Choroid plexus epithelial cell (primary cell): ENCODE measurements at places on chromosomes 7 and 10.

GRCh38 chr7:121936951-121937623 lies 64.1 kb downstream of the PTPRZ1 start:
- no peak for DNase-seq

DNA sequence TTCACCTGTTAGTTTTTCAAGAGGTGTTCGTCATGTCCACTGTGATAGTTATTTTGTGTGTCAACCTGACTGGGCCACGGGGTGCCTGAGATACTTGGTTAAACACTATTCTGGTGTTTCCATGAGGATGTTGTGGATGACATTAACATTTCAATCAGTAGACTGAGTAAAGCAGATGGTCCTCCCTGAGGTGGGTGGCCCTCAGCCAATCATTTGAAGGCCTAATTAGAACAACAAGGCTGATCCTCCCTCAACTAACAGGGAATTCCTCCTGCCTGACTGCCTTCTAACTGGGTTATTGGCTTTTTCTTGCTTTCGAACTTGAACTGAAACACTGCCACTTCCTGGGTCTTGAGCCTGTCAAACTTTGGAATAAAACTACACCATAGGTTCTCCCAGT lies 75.8 kb downstream of the ENO4 start:
- DNase-seq: no peak

DNA sequence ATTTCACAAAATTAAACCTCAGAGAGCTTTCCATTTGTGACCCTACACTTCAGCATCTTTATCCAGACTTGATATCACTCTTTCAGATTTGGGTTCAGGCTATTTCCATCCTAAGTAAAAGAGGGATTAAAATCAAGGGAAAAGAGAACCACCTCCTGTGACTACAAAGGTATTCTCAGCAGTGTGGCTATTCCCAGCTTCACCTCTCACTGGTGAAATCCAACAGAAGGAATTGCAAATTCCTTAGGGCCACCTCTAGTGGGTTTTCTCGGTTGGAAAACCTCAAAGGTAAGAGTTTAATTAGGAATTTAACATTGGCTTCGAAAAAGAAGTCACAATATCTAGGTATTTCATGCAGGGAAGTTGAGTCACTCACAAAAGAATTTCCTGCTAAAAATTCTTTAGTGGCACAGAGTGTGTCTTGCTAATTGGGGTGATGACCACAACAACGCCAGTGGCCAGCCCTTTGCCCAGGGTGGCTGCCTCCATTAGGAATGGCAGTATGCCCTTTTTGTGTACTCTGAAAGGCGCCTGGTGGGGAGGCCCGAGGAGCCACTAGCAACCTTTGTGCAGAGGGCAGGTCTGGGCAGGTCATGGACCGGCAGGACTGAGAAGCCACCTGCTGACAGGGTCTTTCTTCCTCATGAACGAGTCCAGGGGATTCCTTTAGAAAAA lies 52.2 kb downstream of the SEM1 start:
- DNase-seq: no peak

- DNase-seq: no peak
Measured at GRCh38 chr7:32648408-32649156, 153.3 kb downstream of the AVL9 start.

DNA sequence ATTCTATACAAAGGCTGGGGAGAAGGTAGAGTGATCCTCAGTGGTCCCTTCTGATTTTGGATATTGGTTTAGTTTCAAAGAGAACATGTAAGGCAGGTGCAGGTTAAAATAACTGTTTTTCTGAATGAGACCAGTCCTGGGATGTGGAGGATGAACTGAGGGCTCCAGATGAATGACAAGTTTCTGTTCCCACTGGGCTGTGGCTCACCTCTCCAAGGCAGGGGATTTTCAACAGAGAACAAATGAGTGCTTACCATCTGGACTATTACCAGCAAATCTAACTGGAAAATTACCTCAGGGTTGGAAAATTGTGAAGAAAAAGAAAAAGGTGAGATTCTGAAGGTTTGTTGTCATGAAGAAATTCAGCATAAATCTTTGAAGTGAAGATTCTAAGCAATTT lies 8.0 kb downstream of the LAMB4 start:
- no peak for DNase-seq

DNA sequence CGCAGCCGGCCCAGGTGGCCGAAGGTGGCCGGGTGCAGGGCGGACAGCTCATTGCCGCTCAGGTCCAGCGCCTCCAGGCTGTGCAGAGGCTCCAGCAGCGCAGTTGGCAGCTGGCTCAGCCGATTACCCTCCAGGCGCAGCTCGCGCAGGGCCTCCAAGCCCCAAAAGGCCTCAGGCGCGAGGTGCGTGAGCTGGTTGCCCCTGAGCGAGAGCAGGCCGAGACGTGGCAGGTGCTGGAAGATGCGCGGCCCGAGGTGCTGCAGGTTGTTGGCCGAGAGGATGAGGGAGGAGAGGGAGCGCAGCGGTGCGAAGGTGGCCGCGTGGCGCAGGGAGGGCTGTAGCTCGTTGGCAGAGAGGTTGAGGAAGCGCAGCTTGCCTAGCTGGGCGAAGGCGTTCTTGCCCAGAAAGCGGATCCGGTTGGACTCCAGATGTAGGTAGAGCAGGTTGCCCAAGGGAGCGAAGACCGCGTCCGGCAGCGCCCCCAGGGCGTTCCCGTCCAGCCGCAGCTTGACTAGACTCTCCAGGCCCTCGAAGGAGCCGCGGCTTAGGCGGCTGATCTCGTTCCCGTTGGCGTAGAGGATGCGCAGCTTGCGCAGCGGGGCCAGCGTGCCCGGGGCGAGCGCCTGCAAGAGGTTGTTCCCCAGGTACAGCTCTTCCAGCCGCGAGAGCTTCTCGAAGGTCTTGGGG lies 923 bp downstream of the TRIL start:
- DNase-seq: peak; percentile 9

GRCh38 chr10:78386509-78386908 lies 352.8 kb downstream of the RPS24 start:
- no peak for DNase-seq

DNA sequence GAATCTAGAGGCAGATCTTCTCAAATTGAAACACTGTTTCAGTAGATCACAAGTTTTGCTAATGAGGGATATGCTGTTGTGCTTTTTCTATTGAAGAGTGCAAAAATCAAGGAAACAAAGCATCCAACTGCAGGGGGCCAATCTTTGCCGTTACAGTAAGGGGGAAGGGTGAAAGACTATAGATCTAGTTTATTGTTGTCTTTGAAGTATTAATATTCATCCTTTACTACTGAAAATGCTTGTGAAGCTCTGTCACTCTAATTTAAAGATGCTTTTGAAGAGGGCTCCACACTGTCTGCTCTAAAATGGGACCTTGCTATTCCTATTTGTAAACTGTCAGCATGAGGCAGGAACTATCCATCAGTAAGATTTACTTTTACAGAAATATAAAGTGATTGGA lies 110.3 kb downstream of the MBL2 start:
- no peak for DNase-seq

DNA sequence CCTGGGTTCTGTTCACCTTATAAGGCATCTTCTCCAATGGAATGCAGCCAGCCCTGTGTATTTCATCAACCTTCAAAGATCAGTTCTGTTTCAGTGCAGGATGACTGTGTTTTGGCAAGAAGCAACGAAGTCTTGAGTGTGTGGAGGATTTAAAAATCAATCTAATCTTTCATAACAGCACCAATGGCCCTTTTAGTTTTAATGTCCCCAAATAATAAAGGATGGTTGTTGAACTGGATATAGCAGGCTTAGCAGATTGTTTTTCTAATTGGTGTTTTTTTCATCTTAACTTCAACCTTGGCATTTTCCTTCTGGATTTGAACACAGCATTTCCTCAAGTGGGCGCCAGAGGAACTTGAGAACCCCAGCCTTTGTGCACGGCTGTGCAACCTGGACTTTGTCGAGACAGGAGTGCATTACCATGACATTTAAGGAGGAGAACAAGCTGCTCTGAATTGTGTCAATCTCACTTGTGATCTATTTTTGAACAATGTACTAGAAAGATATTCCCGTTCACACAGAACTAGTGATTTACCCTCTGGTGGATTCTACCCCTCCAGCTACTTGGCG lies 313.3 kb upstream of the AKR1E2 start:
- DNase-seq: peak; percentile 88

DNA sequence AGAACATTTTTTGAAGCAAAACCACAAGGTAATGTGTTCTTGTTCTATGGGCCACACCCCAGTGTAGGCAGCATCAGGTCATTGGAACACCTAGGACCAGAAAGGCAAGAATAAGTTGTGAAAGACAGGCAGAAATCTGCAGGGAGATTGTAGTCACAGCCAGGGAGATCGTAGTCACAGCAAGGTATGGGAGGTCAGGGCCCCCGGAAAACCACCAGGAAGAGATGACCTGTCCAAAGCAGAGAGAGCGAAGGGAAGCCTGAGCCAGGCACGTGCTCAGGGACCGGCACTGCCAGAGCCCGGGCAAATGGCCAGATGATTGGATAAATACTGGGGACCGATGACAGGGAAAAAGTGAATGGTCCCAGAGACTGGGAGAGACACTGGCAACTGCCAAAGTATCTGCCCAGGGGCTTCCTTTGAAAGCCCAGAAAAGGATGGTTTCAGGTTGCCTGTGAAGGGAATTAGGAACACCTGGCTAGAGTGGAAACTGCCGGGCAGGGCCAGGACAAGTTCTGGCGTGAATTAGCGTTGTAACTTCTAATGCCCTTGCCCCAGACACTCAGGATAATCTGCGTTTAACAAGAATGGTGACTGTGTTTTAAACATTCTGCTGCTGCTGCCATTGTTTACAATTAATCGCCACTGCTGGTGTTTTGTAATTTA lies 3.9 kb upstream of the NOBOX start:
- DNase-seq: no peak

DNA sequence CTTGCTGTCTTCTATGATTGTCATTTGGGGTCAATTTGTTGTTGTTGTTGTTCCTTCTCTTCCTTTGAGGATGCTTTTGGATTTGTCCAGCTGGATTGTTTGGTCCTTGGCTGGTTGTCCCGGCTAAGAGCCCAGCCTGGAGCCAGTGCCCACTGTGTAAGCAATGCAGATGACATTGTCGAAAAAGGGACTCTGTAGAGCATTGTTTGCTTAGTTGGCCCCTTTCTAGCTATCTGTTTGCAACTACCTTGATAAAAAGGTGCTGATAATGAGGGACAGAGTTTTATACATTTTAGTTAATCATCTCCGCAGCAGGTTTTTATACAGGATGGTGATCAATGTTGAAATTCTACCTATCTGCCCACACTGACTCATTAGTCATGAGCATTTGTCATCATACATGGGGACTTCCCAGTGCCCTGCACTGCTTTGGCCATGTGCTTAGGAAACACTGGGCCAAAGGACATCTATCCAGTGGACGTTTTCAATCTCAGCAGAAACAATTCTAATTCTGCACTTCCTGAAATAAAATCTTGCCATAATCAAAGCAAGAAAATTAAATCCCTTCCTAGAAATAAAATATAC lies 311.9 kb downstream of the GRM8 start:
- no peak for DNase-seq

DNA sequence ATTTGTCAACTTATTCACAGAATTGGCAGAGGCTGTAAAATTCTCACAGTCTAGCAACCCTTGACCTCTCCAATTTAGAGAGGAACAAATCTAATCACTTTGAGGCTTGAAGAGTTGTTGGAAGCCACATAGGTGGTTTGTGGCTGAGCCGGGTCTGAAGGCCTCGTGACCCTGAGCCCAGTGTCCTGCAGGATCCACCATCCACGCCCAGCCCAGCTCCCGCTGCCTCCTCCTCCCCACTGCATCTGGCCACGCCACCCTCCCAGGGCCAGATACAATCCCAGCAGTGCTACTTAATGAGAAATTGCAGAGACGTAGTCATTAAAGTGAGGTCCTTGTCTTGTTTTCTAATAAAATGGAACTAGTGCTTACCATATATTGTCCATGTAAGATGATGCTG lies 81.4 kb upstream of the SHH start:
- no peak for DNase-seq

- peak; percentile 61 for DNase-seq
Measured at GRCh38 chr7:55568613-55569268, 3.6 kb downstream of the VOPP1 start.

DNA sequence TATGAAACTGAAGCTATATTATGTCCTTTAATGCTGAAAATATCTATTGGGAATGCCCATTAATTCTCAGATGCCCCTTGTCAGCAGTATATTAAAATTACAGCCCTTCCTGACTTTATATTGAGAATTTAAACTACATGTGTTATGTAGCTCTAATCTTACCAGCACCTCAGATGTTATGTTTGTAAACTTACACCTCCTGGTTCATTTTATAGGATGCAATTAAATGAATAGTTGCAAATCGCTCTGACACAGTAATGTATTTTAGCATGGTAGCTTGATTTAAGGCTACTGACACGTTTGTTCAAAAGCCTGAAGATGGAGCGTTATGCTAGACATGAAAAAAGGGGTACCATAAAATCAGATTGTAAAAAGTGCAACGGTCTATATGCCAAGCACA lies 35.0 kb upstream of the MET start:
- no peak for DNase-seq

DNA sequence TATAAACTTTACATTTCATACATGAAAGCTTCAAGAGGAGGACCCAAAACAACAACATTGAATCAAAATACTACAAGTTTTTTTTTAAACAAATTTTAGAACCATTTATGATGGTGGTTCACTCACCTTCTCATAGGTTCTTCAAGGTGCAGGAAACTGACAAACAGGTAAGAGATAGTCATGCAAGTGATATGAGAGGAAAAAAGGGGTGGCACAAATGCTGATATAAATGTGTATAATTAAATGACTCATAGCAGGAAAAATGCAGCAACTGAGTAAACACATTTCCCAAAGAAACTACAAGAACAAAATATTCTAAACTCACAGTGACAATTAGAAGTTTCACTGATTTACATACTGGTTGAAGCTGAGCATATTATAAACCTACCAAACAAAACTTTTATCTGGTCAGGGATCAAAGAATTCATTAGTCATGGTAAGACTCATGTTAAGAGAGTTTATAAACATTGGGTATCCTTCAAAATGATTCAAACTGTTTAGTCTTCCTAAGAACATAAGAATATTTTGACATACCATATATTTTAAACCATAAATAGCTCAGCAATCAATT lies 14.1 kb downstream of the ZWINT start:
- no peak for DNase-seq

GRCh38 chr7:70529914-70530585 lies 601.9 kb upstream of the GALNT17 start:
- no peak for DNase-seq

GRCh38 chr7:29224726-29225125 lies 30.2 kb downstream of the CHN2 start:
- no peak for DNase-seq

DNA sequence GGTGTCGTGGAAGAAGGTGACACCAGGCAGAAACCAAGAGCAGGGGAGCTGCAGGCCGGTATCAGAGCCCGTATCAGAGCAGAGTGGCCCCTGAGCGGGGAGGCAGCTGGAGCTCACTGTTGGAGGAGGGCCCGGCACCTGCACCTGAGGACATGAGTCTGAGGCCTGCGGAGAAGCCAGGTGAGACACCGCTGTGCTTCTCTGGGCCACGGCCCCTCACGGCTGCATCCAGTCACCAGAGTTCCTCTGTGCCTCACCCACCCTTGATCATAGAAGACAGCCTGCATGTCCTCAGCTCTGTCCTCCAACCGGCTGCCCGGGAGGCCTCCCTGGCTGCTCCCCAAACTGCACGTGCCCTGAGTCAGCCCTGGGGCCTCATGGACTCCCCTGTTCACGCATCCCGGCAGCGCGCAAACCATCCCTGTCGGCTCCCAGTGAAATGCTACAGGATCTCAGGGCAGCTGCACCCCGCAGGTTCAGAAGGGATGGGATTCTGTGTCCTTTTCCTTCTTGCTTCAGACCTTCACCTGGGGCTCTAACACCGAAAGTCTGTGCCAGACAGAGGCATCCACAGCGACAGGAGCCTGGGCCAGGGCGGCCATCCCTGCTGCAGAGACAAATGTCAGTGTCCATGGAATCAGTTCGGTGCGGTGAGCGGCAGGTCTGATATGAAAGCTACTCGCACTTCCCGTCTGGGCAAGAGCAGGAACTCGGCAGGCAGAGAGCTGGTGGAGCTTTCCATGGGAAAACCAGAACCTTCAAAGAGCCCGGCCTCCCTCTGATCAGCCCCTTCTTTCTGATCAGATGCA lies 111.9 kb upstream of the FAM20C start:
- DNase-seq: no peak
